ENCODE measurements at places on chromosomes 5 and 9. TPM values are rescaled to one million over a fixed set of nuclear protein-coding genes. Genes with fewer than 3 reads are reported as not detected.
A peak's percentile ranks its signal among the peaks of the same experiment; 100 is the strongest.

- DNase-seq: no peak
Measured at GRCh38 chr5:59840200-59840601, 53.3 kb downstream of the PDE4D start.

DNA sequence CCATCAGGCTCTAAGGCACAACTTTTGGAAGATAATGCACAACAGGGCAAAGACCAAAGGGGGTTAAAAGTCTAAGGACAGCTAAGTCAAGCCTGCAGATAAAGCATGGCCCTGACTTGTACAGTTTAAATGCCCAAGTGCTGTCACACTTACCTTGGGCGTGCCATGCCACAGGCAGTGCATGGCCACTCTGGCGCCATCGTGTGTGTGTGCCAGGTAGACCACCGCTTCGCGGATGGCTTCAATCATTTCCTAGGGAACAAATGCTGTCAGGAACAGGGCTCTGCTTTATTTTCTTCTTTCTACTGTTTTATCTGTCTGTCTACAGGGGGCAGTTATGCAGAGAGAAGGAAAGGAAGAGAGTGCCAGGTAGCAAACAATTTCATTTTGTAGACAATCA lies 19.3 kb downstream of the PUM3 start:
- DNase-seq: no peak

DNA sequence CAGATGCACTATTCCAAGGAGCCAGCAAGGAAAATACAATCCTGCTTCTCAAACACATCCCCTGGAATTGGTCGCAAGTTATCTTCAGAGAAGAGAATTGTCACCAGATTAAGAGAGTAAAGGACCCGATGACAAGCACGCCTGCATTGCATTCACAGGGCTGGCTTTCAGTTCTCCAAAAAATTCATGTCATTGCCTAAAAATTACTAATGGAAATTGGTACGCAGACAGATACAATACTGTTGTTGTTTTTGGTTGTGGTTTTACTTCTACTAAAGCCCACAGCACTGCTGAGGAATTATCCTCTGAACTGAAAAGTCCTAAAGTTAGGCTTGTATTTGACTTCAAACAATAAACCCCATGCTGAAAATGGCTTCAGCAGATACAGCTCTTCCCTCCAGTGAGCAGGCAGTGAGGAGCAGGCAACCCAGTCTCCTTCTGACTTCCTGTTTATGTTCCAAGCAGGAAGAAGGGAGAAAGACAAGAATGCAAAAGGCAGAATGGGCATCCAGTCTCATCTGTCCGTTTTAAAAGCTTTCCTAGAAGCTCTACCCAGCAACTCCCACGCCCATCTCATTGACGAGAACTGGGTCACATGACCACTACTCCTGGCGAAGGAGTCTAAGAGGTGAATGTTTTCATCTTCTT lies 80.6 kb upstream of the ZNF366 start:
- no peak for DNase-seq

GRCh38 chr5:166354332-166354731 lies 1937.1 kb upstream of the WWC1 start:
- DNase-seq: no peak

GRCh38 chr5:161030229-161030628 lies 178.2 kb upstream of the ATP10B start:
- no peak for DNase-seq

GRCh38 chr5:66174338-66174737 lies 30.2 kb downstream of the SREK1 start:
- DNase-seq: no peak

DNA sequence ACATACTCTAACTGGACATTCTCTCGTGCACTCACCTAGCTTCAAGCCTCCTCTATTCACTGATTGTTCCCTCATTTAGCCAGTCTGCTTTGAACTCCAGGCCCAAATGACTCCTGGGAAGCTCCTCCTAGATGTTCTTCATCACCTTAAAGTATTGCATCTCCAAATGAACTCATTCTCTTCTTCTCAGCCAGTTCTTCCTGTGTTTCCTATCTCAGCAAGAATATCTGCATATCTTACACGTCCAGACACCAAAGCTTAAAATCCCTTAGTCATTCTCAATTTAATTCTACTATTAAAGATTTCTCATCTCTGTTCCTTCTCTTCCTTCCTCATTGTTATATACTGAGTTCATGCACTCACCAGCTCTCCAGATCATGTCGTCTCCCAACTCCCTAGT lies 118.6 kb upstream of the DAB2 start:
- no peak for DNase-seq

GRCh38 chr5:55316837-55317236 lies 9.0 kb downstream of the MTREX start:
- DNase-seq: no peak

DNA sequence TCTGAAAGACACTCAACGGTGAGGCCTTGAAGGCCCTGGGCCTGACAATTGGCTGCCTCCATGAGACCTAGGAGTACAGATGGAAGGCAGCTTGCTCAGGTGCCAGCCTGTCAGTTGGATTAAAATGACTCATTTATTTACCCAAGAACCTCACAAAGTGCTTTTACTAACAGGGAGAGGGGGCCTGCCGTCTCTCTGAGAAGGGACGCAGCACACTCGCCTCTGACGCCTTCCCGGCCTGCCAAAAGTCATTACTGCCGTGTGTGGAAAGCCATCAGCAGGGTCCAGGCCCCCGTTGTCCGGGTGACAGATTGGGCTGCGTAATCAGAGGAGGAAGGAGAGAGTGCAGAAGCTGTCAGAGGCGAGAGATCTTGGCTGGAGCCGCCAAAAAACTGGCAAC lies 32.4 kb downstream of the DDX31 start:
- no peak for DNase-seq

- DNase-seq: peak; percentile 66
Measured at GRCh38 chr9:137550231-137550621, at the start of gene PNPLA7. Gene PNPLA7, minus strand, starts transcription at chr9:137550402. Its CDS starts 205 bp downstream, at chr9:137550197.

DNA sequence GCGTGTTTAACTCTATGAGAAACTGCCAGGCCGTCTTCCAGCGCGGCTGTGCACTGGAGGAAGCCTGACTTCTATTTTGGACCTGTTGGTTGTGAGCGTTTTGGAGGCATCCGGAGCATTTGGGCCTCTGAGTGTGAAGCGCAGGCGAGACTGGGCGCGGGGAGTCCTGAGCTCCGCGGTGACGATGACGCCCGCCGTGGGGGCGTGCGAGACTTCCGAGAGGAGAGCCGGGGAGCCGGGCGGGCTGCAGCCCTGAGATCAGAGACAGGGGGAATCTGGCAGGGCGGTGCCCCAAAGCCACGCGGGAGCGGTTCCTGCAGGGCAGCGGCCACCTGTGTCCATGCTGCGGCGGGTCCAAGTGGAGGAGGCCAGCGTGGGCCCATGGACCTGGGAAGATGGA lies 47.4 kb downstream of the NTNG2 start:
- DNase-seq: no peak

DNA sequence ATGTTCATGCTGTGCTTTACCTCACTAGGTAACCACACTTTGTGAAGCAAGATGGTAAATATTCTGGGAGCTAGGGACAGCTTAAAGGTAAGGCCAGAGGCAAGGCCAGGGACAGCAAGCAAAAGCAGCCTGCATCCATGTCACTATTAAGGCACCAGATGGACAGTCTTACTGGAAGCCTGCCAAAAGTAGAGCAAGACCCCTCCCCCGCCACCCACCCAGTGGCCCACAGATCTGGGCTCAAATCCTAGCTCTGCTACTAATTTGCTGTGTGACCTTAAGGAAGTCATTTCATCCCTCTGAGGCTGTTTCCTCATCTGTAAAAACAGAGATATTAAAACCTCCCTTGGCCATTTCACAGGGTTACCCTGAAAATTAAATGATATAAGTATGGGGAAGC lies 13.2 kb upstream of the ERMP1 start:
- DNase-seq: no peak

- DNase-seq: no peak
Measured at GRCh38 chr5:60280943-60281342, 387.4 kb upstream of the PDE4D start.

DNA sequence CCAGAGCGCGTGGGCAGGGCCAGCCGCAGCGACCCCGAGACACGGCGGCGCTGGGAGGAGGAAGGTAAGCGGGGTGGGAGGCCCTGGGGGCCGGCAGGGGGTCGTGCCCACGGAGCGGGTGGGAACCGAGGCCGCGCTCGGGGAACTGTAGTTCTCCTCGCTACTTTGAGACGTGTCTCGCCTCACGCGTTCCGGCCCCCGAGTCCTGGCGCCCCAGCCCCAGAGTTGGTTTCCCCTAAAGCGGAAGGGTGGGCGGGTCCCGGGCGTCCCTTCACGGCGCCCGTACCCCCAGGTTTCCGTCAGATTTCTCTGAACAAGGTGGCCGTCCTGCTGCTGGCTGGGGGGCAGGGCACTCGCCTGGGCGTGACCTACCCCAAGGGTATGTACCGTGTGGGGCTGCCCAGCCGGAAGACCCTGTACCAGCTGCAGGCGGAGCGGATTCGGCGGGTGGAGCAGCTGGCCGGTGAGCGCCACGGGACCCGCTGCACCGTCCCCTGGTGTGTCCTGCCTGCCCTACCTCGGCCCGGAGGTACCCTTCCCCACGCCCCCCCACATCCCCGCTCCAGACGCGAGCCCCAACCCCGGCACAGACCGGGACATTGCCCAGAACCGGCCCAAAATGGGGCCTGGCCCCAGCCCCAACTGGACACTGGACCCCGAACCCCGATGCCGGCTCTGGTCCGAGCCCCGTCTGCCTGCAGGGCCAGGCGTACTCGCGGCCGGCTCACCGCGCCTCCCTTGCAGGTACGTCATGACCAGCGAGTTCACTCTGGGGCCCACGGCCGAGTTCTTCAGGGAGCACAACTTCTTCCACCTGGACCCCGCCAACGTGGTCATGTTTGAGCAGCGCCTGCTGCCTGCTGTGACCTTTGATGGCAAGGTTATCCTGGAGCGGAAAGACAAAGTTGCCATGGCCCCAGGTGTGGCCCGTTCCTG lies 709 bp downstream of the UAP1L1 start:
- DNase-seq: no peak

DNA sequence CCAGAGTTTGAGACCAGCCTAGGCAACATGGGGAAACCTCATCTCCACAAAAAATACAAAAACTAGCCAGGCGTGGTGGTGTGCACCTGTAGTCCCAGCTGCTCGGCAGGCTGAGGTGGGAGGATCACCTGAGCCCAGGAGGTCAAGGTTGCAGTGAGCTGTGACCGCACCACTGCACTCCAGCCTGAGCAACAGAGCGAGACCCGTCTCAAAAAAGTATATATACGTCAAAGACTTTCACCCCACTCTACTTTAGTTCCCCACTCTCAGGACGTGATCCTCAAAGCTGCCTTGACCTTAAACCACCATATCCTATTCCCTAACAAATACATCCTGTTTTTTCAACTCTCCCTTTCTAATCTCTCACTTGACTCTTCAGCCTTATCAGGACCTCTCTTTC lies 41.0 kb downstream of the PCDHGC5 start:
- DNase-seq: no peak

DNA sequence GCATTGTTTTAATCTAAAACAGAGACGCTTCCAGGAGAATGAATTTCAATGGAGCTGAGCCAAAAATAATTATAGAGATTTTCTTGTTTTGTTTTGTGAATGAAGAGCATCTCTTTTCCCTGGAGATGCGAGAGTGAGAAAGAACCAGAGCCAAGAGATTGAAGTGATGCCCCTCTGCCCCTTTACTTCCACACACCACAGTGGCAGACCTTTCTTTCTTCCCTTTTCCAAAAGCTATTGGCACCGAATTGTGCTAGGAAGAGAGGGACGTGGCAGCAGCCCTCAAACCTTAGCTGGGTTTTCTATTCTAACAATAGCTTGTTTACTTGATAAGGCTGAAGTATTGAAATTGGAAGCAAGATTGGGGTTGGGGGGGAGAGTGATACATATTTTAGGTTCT lies 133.0 kb upstream of the TMEM161B start:
- no peak for DNase-seq

GRCh38 chr5:83000428-83000827 lies 76.8 kb downstream of the TMEM167A start:
- DNase-seq: no peak

Gene SPATA6L
- polyA plus RNA-seq: 1.2 TPM

Gene ZBTB6
- polyA plus RNA-seq: 5.2 TPM

Gene SLIT3
- 64.7 TPM for polyA plus RNA-seq

Gene ARHGEF39
- 1.1 TPM for polyA plus RNA-seq

Gene NSUN2
- 36.6 TPM for polyA plus RNA-seq

Gene DNAH5
- 0.18 TPM for polyA plus RNA-seq

Gene LIX1
- polyA plus RNA-seq: 0.10 TPM

Gene SUSD1
- polyA plus RNA-seq: 7.5 TPM

Gene TLN1
- 533 TPM for polyA plus RNA-seq

Gene GABBR2
- 0.04 TPM for polyA plus RNA-seq

Gene LCN1
- not detected for polyA plus RNA-seq

Gene NRG2
- polyA plus RNA-seq: 5.1 TPM

Gene RASGRF2
- polyA plus RNA-seq: 3.1 TPM

Gene GFI1B
- polyA plus RNA-seq: 0.04 TPM
